ENCODE measurements at places on chromosomes 7 and 10.
A peak's percentile ranks its signal among the peaks of the same experiment; 100 is the strongest.

- no peak for DNase-seq
Observed at GRCh38 chr10:35959252-35959651, 317.2 kb upstream of the FZD8 start.

DNA sequence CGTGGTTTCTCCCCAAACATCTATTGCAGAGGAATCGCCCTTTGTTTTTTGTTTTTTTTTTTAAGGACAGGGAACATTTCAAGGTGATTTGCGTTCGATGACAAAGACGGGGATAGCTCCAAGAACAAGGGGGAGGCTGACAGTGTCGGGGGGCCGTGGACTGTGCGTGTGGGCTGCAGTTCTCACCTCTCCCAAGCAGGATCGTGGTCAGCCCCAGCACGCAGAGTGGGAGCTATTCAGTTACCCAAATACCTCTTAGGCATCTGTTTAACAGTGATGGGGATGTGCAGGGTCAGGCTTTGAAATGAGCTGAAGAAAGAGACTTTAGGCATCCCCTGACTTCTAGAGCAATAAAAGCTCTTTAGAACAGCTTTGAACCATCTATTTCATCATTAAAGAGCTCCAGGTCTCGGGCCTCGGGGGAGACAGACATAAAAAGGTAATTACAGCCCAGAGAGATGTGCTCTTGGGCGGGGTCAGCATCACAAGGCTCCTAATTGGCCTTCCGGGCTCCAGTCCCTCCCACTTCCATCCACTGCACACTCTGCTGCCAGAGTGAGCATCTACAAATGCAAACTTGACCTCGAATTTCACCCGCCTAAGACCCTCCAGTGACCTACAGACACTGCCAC is 97.3 kb downstream of the MYL10 start:
- no peak for DNase-seq

DNA sequence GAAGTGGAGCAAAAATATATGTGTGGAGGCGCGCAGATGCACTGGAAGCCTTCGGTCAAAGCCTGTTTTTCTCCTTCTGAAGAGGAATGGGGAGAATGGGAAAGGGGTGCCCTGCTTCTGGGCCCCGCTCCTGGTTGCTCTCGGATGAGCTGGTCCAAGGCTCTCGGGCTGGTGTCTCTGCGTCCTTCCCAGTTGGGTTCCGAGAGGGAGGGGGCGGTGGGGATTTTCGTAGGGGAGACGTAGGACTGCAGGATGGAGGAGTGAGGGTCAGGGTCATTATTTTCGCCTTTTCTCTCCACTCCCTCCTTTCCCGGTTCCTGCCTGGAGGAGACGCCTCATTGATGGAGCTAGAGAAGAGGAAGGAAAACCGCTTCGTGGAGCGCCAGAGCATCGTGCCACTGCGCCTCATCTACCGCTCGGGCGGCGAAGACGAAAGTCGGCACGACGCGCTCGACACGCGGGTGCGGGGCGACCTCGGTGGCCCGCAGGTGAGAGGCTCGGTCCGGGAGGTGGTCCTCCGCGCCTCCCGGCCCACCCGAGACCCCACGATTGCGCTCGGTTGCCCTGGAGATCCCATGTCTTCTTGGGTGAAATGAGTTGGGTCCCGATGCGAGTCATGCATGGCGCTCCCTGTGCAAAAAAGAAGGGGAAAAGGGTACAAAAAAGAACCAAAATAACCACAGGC is 790 bp downstream of the ADAM22 start:
- DNase-seq, result no peak

DNA sequence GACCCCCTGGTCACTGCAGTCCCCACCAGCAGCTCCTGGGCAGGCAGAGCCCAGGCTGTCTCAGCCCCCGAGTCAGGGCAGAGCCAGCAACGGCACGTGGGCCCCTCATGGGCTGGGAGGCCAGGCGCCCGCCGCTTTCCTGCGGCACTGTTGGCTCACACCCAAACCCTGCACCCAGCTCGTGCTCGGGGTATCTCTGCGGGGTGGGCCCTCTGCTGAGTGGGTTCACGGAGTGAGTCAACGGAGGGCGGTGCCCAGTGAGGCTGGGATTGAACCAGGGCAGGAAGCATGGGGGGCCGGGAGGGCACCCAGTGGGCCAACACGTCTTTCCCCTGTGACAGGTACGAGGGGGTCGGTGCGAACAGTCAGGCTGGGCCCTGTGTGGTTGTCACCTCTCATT is 28.9 kb downstream of the ADAP1 start:
- no peak for DNase-seq

- DNase-seq, result no peak
Observed at GRCh38 chr10:123743441-123744223, 77.5 kb downstream of the GPR26 start.

DNA sequence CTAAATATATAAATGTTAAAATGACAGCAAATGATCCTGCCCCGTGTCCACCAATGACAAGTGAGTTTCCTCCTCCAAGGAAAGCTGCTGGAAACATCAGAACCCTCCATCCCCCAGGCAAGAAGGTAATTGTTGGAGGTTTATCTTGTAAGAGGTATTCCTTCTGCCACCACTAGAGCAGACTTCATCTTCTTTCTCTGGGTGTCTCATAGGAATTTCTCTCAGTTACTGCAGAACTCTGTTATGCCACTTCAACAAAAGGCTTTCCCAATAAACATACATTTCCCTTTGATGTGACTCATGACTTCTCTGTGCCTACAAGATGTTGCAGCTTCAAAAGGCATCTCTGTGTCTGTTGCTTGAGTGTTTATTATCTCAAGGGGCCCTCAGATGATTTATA is 279.1 kb downstream of the BMPER start:
- DNase-seq, result no peak

DNA sequence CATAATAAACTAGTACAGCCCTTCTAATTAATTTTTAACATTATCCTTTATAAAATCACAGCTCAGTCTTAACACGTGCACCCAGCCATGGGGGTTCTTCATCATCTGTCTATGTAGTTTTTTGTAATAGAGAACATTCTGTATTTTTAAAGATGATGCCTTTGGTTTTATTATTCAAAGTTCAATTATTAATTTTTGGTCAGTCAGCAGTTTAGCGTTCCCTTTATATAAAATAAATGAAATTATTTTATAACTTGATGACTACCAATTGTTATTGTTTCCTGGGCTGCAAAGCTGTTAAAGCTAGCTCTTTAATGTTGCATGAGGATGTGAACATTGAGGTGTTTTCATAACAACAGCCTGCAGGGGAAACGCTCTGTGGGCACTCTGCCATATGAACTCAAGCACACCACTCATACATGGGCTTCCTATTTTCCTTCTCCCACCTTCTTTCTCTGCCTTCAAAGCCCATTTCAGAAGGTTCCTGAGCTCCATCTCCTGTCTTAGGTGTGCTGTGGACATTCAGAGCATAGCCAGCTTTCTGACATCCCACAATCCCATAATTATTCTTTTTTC is 172.0 kb upstream of the YAE1 start:
- no peak for DNase-seq

DNA sequence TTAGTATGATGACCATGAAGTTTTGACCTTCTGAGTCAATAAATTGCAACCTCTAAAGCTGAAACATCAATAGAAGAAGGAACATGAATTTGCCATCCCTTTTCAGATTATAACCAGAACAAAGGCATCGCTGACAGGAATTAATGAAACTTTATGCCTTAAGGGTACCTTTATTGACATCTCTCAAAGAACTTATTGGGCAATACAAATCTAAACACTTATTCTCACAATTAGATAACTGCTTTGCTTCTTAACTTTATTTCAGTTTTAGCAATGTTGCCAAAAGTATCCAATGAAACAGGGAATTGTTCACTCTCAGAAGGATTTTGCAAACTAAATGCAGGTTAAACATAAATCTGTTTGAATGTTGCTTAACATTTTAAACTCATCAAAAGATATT is 116.0 kb downstream of the ELAPOR2 start:
- no peak for DNase-seq

GRCh38 chr10:5720182-5720581 is 35.5 kb downstream of the TASOR2 start:
- no peak for DNase-seq

GRCh38 chr7:53358269-53358668 is 322.8 kb downstream of the POM121L12 start:
- no peak for DNase-seq

DNA sequence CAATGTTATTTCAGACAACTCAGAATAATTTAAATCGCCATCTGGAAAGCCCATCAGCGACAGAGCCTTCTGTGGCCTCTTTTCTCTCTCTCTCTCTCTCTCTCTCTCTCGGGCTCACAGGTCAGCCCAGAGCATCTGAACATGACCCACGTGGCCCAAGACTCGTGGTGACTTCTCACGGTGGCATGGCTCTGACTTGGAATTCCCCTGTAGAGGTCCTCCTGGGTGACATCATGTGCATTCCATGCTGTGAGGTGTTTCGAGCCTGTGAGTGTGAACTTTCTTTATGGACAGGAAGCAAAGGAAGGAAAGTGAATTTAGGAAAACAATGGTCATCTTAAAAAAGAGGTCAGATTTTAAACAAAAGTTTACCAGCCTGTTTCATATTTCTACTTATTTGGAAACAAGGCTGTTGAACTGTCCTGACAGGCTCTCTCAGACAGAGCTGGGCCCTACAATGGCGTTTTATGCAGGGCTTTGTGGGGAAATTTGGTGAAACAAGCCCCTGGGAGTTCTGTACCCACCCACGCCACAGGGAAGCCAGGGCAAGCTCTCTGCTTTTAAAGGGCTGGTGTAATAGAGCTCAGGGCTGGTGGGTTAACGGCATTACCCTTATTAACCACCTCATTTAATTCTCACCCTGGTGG is 359.7 kb upstream of the ZNF32 start:
- DNase-seq, result no peak

- no peak for DNase-seq
Observed at GRCh38 chr10:3926258-3926657, 141.2 kb upstream of the KLF6 start.

DNA sequence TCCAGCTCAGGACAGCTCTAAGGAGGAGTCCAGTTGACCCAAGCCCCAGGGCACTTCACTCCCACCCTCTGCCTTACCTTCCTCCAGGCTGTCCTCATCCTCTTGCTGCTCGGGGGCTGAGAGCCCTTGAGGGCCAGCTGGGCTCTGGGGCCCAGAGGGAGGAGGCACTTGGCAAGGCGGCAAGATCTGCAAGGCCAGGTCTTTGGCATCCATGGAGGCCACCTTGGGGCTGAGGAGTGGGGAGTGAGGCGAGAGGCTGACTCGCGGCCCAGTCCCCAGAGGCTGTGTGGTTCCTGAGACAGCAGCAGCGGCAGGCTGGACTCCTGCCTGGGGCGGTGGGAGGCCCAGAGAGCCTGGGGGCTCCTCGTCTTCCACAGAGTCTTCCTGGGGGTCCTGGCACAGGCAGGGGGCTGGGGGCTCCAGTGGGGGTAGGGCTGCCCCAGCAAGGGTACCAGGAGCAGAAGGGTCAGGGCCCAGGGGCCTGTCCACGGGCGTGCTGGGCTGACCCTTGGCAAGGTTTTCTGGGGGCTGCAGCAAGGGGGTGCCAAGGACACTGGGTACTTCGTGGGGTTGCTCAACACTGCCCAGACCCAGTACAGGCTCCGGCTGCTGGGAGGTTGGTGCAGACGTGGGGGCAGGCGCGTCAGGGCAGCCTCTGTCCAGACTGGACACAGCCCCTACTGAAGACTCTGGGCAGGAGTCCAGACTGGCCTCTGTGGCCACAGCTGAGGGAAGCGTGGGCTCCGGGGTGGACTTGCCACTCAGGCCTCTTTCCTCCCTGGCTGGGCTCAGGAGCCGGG is 6.5 kb downstream of the NACAD start:
- DNase-seq, result no peak

GRCh38 chr10:124222318-124222987 is 129.1 kb upstream of the CHST15 start:
- DNase-seq, result no peak

DNA sequence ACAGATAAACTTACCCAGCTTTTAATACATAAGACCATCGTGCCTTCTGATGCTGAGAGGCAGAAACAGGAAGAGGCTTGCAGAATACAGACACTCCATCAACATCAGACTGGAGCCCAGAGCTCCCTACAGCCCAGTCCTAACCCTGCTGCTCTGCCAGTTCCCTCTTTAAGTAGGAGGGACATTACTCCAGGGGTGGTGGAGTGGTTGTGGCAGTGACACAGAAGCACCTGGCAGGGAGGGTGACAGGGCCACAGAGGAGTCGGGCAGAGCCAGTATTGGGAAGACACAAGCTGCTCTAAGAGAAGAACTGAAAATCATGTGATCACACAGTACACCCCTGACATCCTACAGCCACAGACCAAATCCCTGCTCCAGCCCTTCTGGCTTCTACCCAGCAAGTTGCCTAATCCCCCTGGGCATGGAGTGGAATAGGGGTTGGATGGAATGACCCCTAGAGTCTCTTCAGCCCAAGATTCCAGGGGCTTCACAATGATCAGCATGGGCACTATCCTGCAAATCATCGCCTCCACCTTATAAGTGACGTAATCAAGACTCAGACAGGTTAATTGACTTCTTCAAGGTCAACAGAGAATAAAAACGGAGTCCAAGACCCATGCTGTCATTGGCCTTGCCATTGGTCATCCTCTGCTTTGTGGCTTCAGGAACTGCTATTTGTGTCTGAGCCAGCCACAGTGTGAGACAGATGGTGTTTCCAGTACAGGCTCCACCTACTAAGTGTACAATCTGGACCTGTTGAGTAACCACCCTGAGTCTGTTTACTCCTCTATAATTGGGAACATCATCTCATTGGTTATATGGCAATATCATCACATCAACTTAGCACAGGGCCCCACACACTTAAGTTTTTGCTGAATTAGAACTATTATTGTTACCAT is 61.1 kb upstream of the ZMIZ1 start:
- DNase-seq, result no peak

- DNase-seq, result no peak
Observed at GRCh38 chr7:122827763-122828162, 58.5 kb downstream of the CADPS2 start.

- no peak for DNase-seq
Observed at GRCh38 chr7:24898691-24899090, 81.3 kb downstream of the OSBPL3 start.

- peak; percentile 39 for DNase-seq
Observed at GRCh38 chr7:36969376-36969775, 245.1 kb upstream of the AOAH start.

DNA sequence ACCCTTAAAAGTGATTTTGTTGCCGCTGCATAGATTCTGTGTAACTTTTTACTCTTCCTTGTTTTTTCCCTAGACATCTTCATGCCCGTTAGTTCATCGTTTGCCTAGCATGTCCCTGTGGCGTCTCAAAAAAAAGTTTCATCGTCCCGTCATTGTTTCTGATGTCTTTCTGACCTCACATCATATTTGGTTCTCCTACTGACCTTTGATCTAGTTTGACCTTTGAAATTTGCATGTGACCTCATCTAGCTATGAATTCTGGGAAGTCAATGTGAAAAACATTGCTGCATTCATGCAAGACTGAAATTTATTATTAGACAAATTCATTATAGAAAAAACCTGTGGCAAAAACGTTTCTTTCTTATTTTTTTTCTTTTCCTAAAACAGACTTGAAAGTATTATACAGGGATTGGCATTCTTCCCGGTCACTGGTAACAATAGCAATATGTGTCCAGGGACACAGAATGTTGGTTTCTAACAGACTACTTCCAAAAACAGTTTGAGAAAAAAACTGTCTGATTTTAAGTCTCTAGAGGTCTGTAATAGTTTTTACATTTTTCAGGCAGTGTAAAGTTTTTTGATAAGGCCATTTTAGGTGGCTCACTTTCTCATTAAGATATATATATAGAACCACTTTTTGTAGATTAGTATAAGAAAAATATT is 280.9 kb downstream of the USP6NL start:
- DNase-seq, result no peak
